Occipital lobe (tissue), 3 donors: ENCODE measurements at places on chromosomes 13 and 19. TPM values are rescaled to one million over a fixed set of nuclear protein-coding genes. Genes with fewer than 3 reads are reported as not detected.

The SIGLEC11 gene
- 0.31 TPM for total RNA-seq

The LILRB1 gene
- not detected for total RNA-seq

The MISP3 gene
- total RNA-seq: 1.6 TPM

The RAB3D gene
- total RNA-seq: 24.0 TPM

The SIGLEC14 gene
- total RNA-seq: 0.16 TPM

The GPC6 gene
- 9.8 TPM for total RNA-seq

The SYT5 gene
- total RNA-seq: 36.8 TPM

GRCh38 chr19:5680084-5680436, 256 bp downstream of the MICOS13 start:
- peak; percentile 71 for DNase-seq

DNA sequence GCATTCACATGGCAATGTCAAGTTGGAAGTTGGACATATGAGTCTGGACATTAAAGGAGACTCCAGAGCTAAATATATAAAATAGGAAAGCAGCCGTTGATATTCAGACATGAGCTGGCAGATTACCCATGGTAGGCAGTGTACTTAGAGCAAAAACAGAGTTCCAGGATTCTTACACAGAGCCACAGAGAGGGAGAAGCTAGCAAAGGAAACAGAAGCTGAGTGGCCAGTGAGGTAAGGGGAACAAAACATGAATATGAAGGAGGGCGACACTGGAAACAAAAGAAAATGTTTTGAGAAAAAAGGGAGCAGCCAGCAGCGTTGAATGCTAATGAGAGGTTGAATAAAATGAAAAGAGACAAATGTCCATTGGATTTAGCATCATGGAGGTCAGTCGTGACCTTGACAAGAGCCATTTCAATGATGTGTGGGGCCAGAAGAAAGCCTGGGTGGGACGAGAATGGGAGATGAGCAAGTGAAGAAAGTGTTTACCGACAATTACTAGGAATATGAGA, 198.4 kb downstream of the POU4F1 start:
- DNase-seq: no peak

DNA sequence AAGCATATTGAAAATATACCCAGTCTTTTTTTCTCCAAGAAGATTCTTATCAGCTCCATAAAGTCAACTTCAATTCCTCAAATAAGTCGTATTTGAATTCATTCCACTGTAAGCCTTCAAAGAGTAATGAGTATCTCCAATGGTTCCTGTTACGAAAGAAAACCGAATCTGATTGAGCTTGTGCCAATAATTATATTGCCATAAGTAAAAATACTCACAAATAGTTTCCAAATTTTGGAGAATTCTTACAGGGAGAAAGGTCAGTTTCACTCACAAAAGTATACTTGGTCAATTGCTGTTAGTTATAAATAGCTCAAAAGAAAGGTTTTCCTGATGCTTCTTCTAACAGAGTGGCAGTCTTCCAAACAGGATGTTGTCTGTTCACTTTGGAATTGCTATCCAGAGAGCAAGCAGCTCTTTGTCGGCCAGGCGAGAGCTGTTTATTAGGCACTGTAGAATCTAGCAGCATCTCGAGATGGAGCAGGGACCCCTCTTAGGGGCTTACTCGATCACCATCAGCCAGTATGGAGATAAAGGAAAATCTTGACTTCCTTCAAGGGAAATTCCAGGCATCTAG, 13.5 kb downstream of the ERICH4 start:
- DNase-seq: no peak

GRCh38 chr13:42735010-42735409, 46.4 kb upstream of the FAM216B start:
- DNase-seq: no peak

DNA sequence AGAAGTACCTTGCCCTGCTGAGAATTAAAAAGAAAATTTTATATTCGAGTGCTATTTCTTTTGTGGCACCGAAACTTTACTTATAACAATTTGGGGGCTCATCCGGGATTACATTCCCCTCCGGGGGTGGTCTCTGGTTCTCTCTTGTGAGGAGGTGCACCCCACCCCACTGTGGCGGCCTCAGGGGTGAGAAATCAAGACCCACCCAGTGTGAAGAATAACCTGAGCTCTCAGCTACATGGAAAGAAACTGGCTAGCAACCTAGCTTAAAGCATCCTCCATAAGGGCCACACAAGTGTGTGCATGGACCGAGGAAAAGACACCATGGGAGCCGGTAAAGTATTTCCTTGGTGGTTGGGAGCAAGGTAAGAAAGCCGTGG, 50.9 kb upstream of the ANKRD10 start:
- no peak for DNase-seq

DNA sequence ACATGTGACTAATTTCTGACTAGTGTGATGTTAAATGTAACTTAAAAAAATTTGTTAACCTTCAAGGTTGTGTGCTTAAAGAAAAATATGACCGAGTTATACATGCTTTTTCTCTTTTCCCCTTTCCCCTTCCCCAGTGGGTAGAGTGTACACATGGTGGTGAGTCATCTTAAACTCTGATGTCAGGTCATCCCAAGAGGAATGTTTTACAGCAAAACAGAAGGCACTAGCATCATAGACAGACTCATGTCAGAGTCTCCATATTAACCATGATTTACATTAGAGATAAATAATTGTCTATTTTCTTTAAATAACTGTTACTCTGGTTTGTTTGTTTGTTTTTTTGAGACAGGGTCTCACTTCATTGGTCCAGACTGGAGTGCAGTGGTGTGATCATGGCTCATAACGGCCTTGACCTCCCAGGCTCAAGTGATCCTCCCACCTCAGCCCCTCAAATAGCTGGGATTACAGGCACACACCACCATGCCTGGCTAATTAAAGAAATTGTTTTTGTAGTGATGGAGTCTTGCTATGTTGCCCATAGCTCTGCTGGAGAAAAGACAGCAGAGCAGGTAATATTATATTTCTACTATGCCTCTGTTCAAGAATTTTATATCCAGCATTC, 160.4 kb upstream of the PCDH9 start:
- no peak for DNase-seq

DNA sequence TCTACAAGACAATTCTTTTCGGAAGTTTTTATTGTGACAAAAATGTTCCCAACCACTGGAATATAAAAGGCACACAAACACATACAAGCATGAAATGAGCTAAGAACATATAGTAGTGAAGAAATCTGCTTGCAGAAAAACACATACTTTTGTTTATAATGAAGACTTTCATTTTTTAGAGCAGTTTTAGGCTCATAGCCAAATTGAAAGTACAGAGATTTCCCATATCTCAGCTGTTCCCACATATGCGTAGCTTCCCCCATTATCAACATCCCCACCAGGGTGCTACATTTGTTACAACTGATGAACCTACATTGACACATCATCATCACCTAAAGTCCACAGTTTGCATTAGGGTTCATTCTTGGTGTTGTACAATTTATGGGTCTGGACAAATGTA, 249.4 kb downstream of the KCTD12 start:
- DNase-seq: no peak

- no peak for DNase-seq
Observed at GRCh38 chr13:95349267-95349666, 48.0 kb upstream of the ABCC4 start.

DNA sequence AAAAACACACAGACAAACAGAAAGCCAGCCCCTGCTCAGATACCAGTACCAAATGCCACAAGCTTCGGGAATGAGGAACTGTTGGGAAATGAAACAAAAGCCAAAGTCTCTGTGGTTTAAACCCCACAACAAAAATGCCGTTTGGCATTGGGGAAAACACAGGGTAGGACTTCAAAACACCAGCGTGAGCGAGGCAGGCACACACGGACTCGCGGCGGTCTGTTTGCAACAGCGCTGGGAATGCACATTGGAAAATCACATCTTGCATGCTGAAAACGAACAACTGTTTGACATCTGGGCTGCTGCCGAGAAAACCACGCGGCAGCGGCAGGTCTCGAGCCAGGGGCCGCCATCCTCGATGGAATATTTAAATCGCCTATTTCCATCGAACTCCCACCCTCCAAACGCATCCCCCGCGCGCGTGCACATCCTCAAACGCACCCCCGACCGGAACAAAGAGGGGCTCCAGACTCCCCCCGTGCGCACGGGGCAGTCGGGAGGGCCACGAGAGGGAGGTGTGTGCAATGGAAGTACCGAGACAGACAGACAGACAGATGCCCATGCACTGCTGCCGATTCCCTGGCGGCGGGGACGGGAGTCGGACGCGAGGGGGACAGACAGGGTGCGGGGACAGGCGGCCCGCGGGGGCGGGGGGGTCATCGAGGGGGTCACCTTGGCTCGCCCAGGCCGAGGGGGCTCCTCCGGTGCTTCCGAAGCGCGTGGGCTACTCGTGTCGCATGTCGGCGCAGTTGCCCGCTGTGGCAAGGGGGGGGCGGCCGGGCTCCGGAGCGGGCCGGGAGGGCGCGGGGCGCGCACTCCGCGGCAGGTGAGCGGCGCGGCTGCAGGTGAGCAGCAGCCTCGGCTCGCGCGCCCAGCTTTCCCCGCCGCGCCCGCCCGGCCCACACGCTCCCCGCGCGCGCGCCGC, at the start of gene GPR12:
Gene GPR12, minus strand, starts transcription at position 880 of the 925 bp plus-strand sequence. CDS start 959 bp downstream, outside the sequence.
- DNase-seq: peak; percentile 12
